ENCODE measurements at places on chromosomes 5 and 9.

- no peak for DNase-seq
- no peak overlapping the region for H3K27ac ChIP-seq
- H3K36me3 ChIP-seq = no peaks in the 10 kb centered on the region
- peaks cover 21% of the 10 kb centered on the region for H3K4me1 ChIP-seq
- H3K4me3 ChIP-seq = no peak overlapping the region
- no peaks in the 10 kb centered on the region for H3K27me3 ChIP-seq
Observed at GRCh38 chr9:99085949-99086948, 18.7 kb upstream of the TGFBR1 start.

- no peaks in the 10 kb centered on the region for H3K27me3 ChIP-seq
- no peaks in the 10 kb centered on the region for H3K36me3 ChIP-seq
- DNase-seq = no peak
- H3K4me3 ChIP-seq = no peak overlapping the region
Observed at GRCh38 chr9:108286638-108287206, 569.1 kb downstream of the ACTL7B start.

GRCh38 chr5:1974081-1974480 is 91.4 kb upstream of the IRX4 start:
- no peak overlapping the region for H3K27ac ChIP-seq
- no peak for DNase-seq
- H3K27me3 ChIP-seq = peaks cover 17% of the 10 kb centered on the region
- H3K36me3 ChIP-seq = no peaks in the 10 kb centered on the region

- no peaks in the 10 kb centered on the region for H3K27me3 ChIP-seq
- H3K4me3 ChIP-seq = peak within 1 kb of the TSS; percentile 99
- H3K4me1 ChIP-seq = peaks cover 23% of the 10 kb centered on the region
- H3K27ac ChIP-seq = peak within 1 kb of the TSS; percentile 97
Observed at GRCh38 chr5:90474235-90475107, at the start of the genes MBLAC2 and POLR3G. TSS of gene MBLAC2 (minus strand) at chr5:90474771. CDS start at chr5:90474292, 479 bp downstream. TSS of gene POLR3G (plus strand) at chr5:90474864. CDS start at chr5:90485568, 10,704 bp downstream.

DNA sequence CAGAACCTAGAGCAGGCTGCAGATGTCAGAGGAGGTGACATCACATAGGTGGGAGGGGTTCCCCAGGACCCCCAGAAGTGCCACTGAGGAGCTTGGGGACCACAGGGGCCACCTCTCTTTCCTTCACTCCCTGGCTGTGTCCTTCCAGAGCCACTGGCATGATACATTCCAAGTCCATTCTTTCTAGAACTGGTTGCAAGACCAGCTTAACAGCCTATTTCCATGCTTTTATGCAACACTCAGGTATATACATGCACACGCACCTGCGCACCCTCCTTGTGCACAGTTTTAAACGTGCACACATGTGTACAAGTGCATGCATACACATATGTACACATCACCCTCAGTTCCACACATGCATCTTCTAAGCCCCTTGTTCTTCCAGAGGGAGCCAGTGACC is 39.7 kb downstream of the SLC6A7 start:
- no peak overlapping the region for H3K4me3 ChIP-seq
- no peaks in the 10 kb centered on the region for H3K27me3 ChIP-seq
- H3K27ac ChIP-seq = no peak overlapping the region

GRCh38 chr9:87648606-87649005 is 77.3 kb upstream of the CTSL start:
- H3K27ac ChIP-seq = no peak overlapping the region
- no peaks in the 10 kb centered on the region for H3K36me3 ChIP-seq
- no peaks in the 10 kb centered on the region for H3K27me3 ChIP-seq
- no peak for DNase-seq

GRCh38 chr5:36447776-36448175 is 146.1 kb upstream of the RANBP3L start:
- H3K36me3 ChIP-seq = no peaks in the 10 kb centered on the region
- H3K4me1 ChIP-seq = no peaks in the 10 kb centered on the region
- no peak overlapping the region for H3K4me3 ChIP-seq
- no peaks in the 10 kb centered on the region for H3K27me3 ChIP-seq
- H3K27ac ChIP-seq = no peak overlapping the region

GRCh38 chr5:159310511-159310910 is 19.8 kb downstream of the IL12B start:
- H3K4me3 ChIP-seq = peak overlapping the region; percentile 32
- H3K27me3 ChIP-seq = peaks cover 6% of the 10 kb centered on the region
- peaks cover 2% of the 10 kb centered on the region for H3K4me1 ChIP-seq
- no peaks in the 10 kb centered on the region for H3K36me3 ChIP-seq

DNA sequence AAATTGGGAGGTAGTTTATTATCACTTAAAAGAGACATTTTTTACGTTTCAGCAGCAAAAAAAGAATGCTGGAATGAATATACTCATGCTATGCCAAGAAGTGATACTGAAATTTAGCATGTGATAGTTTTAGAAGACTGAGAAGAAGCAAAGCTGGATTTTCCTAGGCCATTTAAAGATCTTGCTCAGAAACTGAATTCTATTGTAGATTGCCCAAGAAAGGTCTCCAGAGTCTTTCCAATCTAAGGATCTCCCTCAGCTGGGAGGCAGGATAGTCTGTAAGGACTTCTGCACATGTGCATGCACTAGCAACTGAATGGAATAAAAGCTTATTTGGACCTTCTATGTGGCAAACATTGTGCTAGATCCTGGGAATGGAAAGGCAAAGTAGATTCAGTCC is 334.5 kb downstream of the DTWD2 start:
- H3K4me1 ChIP-seq = no peaks in the 10 kb centered on the region
- no peak for DNase-seq
- H3K36me3 ChIP-seq = no peaks in the 10 kb centered on the region
- no peak overlapping the region for H3K4me3 ChIP-seq

DNA sequence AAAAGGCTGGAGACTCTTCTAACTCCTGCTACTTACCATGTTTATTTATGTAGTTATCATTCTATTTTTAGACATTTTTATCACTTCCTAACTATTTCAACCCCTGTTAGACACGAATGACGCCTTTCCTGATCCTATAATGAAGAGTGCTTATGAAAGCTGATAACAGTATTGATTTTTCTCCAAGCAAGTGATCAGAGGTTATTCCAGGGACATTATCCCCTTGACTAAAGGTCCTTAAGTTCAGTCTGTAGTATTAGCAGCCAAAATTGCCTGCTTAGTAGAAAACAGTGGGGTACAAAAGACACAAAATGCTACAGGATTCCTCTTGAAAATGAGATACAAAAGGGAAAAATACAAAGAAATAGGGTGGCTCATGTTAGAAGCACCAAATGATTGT is 235.6 kb downstream of the DNAH5 start:
- no peak overlapping the region for H3K27ac ChIP-seq
- peaks cover 3% of the 10 kb centered on the region for H3K36me3 ChIP-seq
- DNase-seq = no peak

GRCh38 chr5:416636-416960 is 26.4 kb upstream of the EXOC3 start:
- peaks cover 17% of the 10 kb centered on the region for H3K4me1 ChIP-seq
- no peak overlapping the region for H3K27ac ChIP-seq
- no peak for DNase-seq
- H3K4me3 ChIP-seq = no peak overlapping the region

DNA sequence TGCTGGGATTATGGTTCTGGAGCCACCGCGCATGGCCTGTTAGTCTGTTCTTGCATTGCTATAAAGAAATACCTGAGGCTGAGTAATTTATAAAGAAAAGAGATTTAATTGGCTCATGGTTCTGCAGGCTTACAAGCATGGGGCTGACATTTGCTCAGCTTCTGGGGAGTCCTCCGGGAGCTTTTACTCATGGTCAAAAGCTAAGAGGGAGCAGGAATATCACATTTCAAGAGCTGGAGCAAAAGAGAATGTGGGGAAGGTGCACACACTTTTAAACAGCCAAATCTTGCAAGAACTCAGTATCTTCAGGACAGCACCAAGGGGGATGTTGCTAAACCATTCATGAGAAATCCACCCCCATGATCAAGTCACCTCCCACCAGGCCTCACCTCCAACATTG is 12.1 kb downstream of the JAK2 start:
- H3K27ac ChIP-seq = no peak overlapping the region
- H3K36me3 ChIP-seq = peaks cover 56% of the 10 kb centered on the region
- no peak overlapping the region for H3K4me3 ChIP-seq
- DNase-seq = no peak

- no peak overlapping the region for H3K27ac ChIP-seq
- no peaks in the 10 kb centered on the region for H3K27me3 ChIP-seq
- no peak for DNase-seq
- peaks cover 16% of the 10 kb centered on the region for H3K36me3 ChIP-seq
- no peak overlapping the region for H3K4me3 ChIP-seq
Observed at GRCh38 chr9:113542006-113542405, 78.5 kb downstream of the RGS3 start.
